Dorsolateral prefrontal cortex (tissue), 122 donors: ENCODE measurements at places on chromosomes 1 and 21. TPM values are rescaled to one million over a fixed set of nuclear protein-coding genes. Genes with fewer than 3 reads are reported as not detected.

- DNase-seq: no peak
Measured at GRCh38 chr1:6163191-6163972, 16.7 kb downstream of the CHD5 start.

DNA sequence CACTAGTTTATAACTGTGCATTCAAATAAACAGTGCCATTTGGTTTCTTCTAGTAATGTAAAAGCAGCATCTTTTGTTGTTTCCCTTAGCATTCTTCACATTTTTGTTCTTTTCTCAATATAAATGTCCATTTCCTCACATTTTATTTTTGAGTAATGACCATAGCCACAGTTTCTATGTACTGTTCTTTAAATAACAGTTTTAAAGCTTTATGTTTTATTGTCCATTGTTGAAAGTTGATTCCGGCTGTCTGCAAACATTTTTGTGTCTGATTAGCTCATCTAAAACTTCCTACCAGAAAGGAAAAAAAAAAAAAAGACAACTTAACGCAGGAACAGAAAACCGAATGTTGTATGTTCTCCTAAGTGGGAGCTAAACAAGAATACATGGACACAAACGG, 139.7 kb downstream of the MAGI3 start:
- no peak for DNase-seq

DNA sequence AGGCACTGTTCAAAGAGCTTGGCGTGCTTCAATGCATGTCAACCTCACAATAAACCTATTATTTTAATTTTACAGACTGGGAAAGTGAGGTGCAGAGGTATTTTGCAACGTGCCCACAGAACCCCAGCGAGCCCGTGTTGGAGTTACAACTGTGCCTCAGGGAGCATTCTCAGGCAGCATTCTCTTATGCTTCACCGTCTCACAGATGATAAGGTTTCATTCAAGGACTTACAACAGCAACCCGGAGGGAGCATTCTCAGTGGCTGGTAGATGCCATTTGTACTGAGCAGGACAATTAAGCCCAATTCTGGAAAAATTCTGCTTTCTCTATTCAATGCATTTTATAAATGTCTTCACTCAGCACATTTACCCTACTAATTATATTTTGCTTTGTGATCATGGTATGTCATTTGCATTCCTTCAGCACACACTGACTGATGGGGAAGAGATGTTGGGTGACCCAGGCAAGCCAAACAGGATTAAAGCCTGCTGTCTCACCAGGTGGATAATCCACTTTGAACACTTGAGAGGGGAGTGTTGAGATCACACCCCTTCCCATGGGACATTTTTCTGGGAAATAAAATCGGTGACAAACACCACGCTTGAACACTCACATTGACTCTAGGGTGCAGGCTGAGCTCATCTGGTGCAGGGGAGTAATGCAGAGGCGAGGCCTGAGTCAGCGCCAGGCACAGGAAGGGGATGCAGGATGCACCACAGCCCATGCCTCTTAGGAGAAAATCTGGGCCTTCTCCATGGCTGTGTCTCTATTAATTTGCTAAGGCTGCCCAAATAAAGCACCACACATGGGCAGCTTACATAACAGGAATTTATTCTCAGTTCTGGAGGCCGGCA, 113.9 kb downstream of the CLIC6 start:
- peak; percentile 38 for DNase-seq

DNA sequence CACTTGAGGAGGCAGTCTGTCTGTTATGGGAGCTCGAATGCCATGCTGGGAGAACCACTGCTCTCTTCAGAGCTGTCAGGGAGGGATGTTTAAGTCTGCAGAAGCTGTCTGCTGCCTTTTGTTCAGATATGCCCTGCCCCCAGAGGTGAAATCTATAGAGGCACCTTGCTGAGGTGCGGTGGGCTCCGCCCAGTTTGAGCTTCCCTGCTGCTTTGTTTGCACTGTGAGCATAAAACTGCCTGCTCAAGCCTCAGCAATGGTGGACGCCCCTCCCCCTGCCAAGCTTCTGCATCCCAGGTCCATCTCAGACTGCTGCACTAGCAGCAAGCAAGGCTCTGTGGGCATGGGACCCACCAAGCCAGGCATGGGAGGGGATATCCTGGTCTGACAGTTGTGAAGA, 247.5 kb downstream of the LMX1A start:
- DNase-seq: no peak

GRCh38 chr1:118589238-118589846, 398.8 kb downstream of the TBX15 start:
- no peak for DNase-seq

- no peak for DNase-seq
Measured at GRCh38 chr21:42734323-42734971, 81.0 kb downstream of the PDE9A start.

GRCh38 chr1:172292840-172293239, 127.6 kb upstream of the C1orf105 start:
- no peak for DNase-seq

- no peak for DNase-seq
Measured at GRCh38 chr21:39105341-39105765, 77.9 kb downstream of the PSMG1 start.

- no peak for DNase-seq
Measured at GRCh38 chr1:40896482-40896881, 34.3 kb upstream of the CITED4 start.

CAPN9 gene
- total RNA-seq: 1.8 TPM

CA6 gene
- total RNA-seq: not detected

- DNase-seq: peak; percentile 61
Measured at GRCh38 chr1:31811605-31812004, 4.2 kb downstream of the SPOCD1 start.

DNA sequence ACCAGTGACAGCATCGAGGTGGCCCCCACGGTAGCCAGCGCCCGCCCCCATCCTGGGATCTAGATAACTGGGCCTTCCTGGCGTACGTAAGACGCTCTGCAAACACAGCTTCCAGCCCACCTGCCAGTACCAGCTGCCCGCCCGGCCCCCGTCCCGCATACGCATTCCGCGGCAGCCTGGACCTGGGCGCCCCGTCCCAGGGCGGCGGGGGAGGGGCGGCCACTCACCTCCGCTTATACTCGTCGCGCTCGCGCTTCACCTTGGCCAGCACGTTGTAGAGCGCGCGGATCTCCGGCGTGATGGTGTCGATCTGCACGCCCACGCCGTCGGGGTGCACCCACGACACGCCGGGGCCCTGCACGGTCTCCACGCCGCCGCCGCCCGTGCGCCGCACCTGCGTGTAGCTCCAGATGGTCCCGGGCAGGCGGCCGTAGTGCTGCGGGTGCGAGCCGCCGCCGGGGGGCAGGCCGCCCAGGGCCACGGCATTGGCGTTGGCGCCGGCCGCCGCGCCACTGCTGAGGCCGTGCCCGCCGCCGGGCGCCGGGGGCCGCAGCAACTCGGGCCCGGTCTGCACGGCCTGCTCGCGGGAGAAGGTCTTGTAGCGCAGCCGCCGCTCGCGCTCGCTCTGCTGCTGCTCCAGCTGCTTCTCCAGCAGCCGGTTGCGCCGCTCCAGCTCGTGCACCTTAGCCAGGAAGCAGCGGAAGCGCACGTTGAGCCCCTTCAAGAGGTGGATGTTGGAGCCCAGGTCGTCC, 859 bp downstream of the IFFO2 start:
- no peak for DNase-seq

OR10J5 gene
- not detected for total RNA-seq

DNA sequence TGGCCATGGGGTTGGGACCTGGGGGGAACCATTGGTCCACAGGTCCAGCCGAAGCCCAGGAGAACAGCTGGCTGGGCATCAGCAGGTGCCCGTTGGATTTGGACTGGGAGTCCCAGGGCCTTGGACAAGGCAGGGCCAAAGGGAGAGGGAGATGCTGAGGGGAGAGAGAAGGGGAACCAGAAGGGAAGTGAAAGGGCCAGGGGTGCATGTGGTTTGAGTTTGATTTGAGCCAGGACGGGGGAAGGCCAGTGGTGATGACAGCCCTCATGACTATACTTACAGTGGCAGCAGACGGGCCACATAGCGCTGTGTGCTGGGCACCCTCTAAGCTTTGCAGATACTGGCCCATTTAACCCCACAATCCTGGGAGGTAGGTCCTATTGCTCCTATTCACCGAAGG, 18.8 kb downstream of the AGRN start:
- DNase-seq: no peak

NPHS2 gene
- total RNA-seq: not detected

DNA sequence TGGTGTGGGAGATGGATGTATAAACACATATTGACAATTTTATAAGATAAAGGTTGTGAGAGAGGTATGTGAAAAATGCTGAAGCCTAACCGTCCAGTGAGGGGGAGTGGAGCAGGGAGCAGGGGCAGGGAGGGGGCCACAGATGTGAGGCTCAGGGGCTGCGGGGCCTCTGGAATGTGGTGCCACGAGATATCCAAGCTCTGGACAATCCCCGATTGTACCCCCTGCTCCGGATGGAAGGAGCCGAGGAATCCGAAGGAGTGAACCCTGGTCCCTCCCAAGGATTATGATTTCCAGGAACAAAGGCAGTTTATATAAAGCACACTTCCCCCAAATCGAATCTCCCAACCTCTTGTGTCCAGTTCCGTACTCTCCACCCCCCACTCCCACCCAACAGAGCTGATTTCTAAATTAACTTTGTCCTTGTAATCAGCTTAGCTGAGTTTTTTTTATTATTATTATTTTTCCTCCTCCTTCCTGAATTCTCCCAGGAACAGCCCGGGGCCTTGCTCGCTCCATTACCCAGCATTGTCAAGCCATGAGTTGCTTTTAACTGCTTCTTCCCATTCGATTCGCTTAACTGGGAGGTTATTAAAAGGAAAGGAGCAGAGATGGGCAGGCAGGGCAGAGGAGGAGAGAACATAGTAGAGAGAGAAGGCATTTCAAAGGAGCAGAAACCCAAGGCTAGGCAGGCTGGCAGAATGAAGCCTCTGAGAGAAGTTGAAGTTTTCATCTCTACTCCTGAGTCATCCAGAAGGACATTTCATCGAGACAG, 9.4 kb downstream of the KIRREL1 start:
- no peak for DNase-seq

RNF220 gene
- 244 TPM for total RNA-seq

GRCh38 chr21:44291936-44292811, 6.5 kb downstream of the AIRE start:
- DNase-seq: no peak

REG4 gene
- not detected for total RNA-seq

- no peak for DNase-seq
Measured at GRCh38 chr1:113660088-113660487, 99.2 kb downstream of the PHTF1 start.

NLRP3 gene
- 3.6 TPM for total RNA-seq

PBX1 gene
- 127 TPM for total RNA-seq

GRCh38 chr1:64849942-64850341, 105.1 kb downstream of the RAVER2 start:
- DNase-seq: no peak

DNA sequence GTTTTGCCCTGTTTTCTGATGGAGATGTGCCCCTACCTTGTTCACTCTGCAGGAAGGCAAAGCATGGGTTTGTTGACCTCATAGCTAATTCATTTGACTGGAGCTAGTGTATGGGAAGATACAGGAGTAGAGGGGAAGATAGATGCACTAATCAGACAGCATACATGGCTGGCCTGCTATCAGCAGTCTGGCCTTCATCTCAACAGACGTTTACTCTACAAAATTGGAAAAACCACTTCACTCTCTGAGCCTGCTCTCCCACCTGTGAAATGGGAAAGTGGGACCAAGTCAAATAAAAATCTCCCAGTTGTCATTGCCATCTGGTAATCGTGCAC, 235.2 kb upstream of the RAB4A start:
- no peak for DNase-seq

DNA sequence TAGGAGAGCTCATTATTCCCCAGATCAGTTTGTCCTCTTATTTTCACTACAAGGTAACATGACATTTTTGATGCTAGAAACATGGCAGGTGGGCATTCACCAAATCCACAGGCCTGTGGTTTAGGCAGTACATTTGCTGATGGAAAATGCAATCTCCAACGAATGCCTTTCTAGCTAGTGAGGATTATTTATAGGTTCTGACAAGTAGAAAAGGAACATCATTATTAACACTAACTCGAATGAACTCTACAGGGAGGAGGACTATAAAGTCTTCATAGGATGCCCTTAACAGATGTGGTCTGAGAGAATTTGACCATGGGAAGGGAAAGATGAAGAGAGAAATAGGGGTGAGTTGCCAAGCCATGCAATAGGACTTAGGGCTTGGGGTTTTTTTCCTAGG, 71.5 kb upstream of the BCL10 start:
- no peak for DNase-seq

EFNA1 gene
- total RNA-seq: 29.3 TPM

DNA sequence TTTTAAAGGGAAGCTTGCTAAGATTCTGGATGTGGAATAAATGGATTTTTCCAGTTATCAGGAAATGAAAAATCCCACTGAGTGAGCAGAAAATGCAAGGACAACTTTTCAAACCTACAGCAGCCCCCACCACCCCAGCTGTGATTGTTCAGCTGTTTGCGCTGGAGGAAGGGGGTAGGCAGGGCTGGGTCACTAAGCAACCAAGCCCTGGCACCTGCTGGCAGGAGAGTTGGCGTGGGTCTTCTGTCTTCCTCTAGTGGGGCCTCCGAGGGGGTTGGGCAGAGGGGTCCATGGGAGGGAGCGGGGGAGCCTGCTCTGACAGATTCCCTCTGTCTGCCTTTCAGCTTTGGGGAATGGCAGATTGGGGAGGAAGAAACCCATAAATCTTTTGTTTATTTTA, 45.3 kb downstream of the EIF2D start:
- DNase-seq: no peak

C2CD2 gene
- total RNA-seq: 36.4 TPM

- DNase-seq: peak; percentile 69
Measured at GRCh38 chr1:234065794-234066447, 161.4 kb downstream of the SLC35F3 start.

- DNase-seq: no peak
Measured at GRCh38 chr1:204837440-204838084, 33.1 kb upstream of the NFASC start.

- no peak for DNase-seq
Measured at GRCh38 chr1:6183520-6183989, 3.4 kb upstream of the CHD5 start.

DNA sequence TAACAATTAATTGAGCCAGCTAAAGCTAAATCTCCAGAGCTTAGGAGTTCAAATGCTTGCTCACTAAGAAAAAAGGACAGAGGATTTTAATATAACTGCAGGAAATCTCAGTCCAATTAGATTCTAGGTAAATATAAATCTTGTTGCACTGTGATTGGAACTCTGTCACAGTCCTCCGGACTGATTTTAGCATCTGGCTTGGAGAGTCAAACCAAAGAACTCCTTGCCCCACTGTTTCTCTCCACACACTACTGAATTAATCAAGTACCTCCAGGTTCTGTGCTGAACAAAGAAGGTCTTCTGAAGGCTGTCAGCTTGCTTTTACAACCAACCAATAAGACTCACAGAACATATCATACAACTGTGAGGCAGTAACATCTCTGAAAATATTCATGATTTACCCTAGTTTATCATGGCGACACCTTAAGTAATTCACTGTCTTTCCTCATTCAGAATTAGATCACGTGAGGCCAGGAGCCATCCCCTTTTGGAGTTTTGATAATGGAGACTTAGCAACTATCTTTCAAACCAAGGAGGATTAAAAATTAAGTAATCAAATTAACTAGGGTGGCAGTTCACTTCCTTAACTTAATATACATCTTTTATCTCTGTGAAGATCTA, 176.0 kb downstream of the RERE start:
- DNase-seq: no peak

GRCh38 chr1:241532162-241532531, at the start of gene KMO:
TSS of gene KMO (plus strand) at chr1:241532378. CDS start at chr1:241532445, 67 bp downstream.
- DNase-seq: no peak
